COR-L47 (cell line): ENCODE measurements at places on chromosomes 2 and 18.

GRCh38 chr2:150997702-150998440, 263.8 kb downstream of the RBM43 start:
- no peak for DNase-seq

DNA sequence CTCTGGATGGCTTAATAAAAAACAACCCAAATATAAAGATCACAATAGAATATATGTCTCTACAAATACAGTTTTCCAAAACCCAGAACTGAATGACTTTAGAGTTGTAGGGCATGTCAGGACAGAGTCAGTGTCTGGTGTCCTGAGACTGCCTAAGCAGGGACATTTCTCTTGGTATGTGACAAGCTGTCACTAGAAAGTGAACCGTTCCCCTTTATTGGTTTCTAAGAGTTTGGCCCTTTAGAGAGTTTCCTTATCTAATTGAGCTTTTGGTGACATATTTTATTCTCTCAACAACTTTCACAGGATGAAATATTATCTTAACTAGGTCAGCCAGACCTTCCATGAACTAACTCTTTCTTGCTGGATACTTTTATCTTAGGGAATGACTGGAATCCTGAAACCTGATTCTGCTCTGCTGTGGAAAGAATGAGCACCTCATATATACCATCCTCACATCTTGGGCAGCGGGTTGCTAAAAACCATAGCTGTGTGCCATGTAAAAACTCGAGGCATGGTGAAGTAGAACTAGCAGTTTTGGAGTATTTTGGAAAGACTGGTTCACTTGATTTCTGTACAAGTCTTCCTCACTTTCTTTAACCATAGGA, 54.8 kb downstream of the CAVIN2 start:
- no peak for DNase-seq

DNA sequence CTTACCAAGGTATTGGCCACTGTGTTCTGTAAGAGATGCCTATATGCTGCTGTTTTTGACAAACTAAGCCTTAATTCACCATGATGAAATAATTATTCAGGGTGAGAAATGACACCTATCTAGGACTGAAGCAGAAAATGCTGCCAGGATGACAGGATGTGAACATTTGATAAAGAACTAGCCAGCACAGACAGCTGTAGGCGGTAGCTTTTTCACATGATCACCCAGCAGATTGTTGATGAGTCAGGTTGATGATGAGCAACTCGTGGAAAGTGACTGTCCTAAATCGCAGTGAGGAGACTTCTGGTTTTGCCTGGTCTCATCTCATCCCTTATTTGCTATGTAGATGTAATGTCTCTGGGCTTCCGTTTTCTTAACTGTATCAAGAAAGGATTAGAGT, 144.1 kb downstream of the PRPF40A start:
- no peak for DNase-seq

GRCh38 chr18:55522011-55522410, 66.0 kb downstream of the TCF4 start:
- no peak for DNase-seq

DNA sequence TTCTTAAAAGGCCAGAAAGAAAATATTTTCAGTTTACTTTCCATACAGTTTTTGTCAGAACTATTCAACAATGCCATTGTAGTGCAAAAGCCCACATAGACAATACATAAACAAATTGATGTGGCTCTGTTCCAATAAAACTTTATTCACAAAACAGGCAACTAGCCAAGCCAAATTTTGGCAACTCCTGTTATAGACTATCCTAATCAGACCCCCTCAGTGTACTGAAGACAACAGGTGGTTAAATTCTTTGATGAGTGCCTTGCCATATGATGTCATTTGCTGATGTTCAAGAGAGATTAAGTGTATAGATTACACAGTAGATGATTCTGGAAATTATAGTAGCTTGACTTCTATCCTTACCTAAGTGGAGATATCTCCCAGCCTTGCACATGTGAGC, 83.4 kb downstream of the FANCL start:
- DNase-seq = peak; percentile 4

GRCh38 chr18:57209713-57210106, 62.8 kb downstream of the BOD1L2 start:
- DNase-seq = peak; percentile 79

GRCh38 chr18:3103576-3103975, 90.6 kb upstream of the LPIN2 start:
- no peak for DNase-seq

DNA sequence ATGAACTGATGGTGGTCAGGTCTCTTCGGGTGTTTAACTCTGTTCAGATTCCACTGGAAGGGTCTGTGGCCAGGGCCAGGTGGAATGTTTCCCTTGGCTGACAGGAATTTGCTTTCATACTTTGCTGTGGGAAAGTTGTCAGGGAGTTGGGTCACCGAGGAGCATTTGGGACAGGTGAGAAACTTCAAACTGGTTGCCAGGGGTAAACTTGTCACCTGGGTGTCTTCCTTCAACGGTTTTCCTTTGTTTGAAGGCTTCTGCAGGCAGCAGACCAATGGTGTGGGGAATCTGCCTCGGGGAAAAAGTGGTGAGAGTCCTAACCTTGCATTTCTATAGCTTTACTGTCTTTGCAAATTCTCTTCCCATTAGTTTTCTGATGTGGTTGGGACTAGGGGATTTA, 92.2 kb downstream of the TGFA start:
- no peak for DNase-seq

GRCh38 chr2:174233771-174234275, 14.5 kb downstream of the OLA1 start:
- DNase-seq = no peak

GRCh38 chr18:21218862-21219261, 23.2 kb upstream of the GREB1L start:
- peak; percentile 55 for DNase-seq

DNA sequence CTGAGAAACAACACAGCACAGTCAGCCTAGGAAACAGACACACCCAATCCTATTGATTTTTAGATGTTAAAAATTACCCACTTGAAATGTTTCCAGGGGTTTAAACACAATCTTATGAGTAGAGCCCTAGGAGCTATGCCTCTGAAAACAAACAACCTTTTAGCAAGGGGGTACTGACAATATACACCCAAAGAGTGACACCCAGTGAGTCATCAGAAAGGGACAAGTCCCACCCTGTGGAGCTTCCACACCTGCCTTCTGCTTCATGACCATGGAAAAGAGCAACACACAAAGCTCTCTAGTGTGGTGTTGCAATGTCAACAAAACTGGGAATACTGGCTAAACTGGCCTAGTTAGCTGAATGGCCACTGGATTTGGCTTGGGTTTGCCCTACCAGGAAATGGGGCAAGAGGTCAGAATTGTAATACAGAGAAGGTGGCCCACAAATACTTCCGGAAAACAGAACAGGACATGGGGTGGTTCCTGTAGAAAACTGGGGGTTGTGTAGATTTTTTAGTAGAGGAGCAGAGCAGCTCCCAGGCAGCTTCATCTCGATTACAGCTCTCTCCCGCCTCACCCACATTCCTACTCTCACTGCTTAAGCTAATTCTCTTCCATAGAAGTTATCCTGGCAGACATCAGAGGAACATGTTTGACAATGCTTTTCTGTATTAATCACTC, 98.2 kb downstream of the GAREM1 start:
- DNase-seq = peak; percentile 94

DNA sequence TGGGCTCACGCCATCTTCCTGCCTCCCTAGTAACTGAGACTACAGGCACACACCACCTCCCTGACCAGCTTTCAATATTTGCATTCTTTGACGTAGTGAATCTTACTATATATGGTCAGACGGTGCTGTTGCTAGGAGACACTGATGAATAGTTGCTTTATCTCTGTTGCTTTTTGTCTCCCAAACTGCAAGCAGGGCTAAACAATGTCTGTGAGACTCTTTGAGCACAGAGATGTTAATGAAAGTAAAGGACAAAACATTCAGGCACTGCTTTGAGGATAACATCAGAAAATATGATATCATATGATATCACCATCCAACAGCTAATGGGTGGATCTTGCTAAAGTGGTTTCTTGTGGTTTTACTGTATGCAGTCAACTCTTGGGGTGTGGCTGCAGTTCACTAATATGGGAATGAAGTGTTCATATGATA, 43.0 kb downstream of the EMILIN2 start:
- DNase-seq = no peak

DNA sequence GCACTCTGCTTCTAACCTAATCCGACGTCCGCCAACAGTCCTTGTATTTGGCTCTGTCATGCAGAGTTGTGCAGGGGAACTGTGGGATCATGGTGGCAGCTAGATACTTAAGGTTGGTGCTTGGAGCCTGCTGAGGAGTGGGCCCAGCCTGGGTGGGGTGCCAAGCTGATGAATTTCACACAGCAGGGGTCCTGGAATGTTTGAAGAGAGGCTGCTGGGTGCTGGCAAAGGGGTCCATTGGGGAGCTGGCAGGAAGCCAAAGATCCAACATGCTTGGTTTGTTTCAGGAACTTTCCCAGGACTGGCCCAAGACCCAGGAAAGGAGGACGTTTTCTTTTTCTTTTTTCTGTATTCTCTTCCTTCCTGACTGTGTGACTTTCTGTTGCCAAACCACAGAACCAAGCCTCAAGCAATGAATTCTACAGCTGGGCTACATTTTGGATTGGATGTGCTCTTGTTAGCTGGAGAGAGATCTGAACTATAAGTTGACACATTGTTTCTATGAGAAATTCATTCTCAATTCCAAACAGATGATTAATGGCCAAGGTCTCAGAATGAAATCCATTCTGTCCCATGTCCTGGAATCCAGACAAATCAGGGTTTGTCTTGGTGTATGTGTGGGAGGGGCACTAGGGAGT, 49.9 kb downstream of the DHRS9 start:
- no peak for DNase-seq

GRCh38 chr18:9987931-9988330, 74.1 kb downstream of the VAPA start:
- DNase-seq = peak; percentile 93

GRCh38 chr2:177753682-177754491, 318.7 kb downstream of the PDE11A start:
- DNase-seq = no peak

- no peak for DNase-seq
Measured at GRCh38 chr2:108538000-108538625, 3.8 kb downstream of the LIMS1 start.

GRCh38 chr2:144162652-144163051, 357.3 kb downstream of the ZEB2 start:
- peak; percentile 13 for DNase-seq

- no peak for DNase-seq
Measured at GRCh38 chr2:96866986-96867755, 2.7 kb downstream of the SEMA4C start.
